ENCODE measurements at places on chromosomes 5 and 9. TPM values are rescaled to one million over a fixed set of nuclear protein-coding genes. Genes with fewer than 3 reads are reported as not detected.

GRCh38 chr5:157076558-157076957 is 17.6 kb upstream of the HAVCR1 start:
- no peak overlapping the region for H3K27ac ChIP-seq
- H3K4me3 ChIP-seq: no peak overlapping the region
- H3K4me1 ChIP-seq: no peaks in the 10 kb centered on the region
- DNase-seq: no peak
- H3K36me3 ChIP-seq: no peaks in the 10 kb centered on the region

GRCh38 chr5:111159845-111160244 is 64.3 kb upstream of the CAMK4 start:
- no peaks in the 10 kb centered on the region for H3K36me3 ChIP-seq
- no peak for DNase-seq
- H3K27ac ChIP-seq: no peak overlapping the region
- no peaks in the 10 kb centered on the region for H3K4me1 ChIP-seq

GRCh38 chr5:134837530-134838181 is 8.1 kb upstream of the C5orf24 start:
- no peaks in the 10 kb centered on the region for H3K27me3 ChIP-seq
- H3K36me3 ChIP-seq: peaks cover 5% of the 10 kb centered on the region
- H3K4me3 ChIP-seq: no peak overlapping the region

DNA sequence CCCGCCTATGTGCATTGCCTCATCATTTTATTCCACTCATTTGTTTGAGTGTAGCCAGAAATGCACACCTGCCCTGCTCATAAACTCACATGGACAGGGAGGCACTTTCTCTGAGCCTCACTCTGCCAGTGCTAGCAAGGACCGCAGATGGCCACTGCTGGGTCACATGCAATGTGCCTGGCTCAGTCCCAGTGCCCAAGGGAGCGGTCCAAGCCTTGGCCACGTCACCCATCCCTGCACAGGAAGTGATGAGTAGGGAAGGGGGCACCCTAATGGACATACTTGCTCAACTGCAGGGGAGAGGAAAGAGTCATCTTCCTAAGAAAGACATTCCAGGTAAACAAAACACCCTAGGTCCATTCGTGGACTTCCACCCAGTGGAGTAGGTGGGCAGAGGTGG is 630.9 kb downstream of the IRX1 start:
- H3K27ac ChIP-seq: no peak overlapping the region
- no peak for DNase-seq
- H3K27me3 ChIP-seq: no peaks in the 10 kb centered on the region
- no peak overlapping the region for H3K4me3 ChIP-seq

IFNB1 gene
- not detected for total RNA-seq

CDX1 gene
- total RNA-seq: not detected

GRCh38 chr9:113486327-113486726 is 22.8 kb downstream of the RGS3 start:
- DNase-seq: no peak
- H3K27ac ChIP-seq: no peak overlapping the region
- H3K4me1 ChIP-seq: no peaks in the 10 kb centered on the region
- H3K36me3 ChIP-seq: no peaks in the 10 kb centered on the region

DNA sequence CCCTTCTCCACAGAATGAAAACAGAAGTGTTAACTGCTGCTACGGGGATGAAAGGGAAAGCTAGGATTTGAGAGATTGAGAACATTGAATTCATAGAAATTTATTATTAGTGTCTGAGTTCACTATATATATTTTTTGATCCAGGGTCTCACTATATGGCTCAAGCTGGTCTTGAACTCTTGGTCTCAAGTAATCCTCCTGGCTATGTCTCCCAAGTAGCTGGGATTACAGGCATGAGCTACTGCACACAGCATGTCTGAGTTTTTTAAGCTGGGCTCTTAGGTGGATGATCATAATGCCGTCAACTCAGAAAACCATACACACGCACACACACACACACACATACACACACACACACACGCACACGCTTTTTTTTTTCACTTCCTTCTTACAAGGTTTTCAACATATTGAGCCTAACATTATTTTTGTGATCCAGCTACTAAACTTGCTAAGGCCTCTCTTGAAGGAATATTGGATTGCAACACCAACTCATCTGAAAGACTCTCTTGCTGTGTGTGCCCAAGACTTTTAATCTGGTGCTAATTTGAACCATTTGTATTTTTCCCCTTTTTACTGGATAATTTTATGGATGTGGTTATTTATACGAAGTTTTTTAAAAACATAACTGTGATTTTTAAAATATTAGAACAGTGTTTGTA is 1045.4 kb downstream of the DTWD2 start:
- no peak overlapping the region for H3K27ac ChIP-seq
- no peaks in the 10 kb centered on the region for H3K4me1 ChIP-seq
- no peaks in the 10 kb centered on the region for H3K27me3 ChIP-seq
- no peaks in the 10 kb centered on the region for H3K36me3 ChIP-seq
- no peak overlapping the region for H3K4me3 ChIP-seq
- DNase-seq: no peak

Data from CD4-positive, alpha-beta memory T cell (primary cell).